ENCODE measurements at places on chromosomes 13 and 19. TPM values are rescaled to one million over a fixed set of nuclear protein-coding genes. Genes with fewer than 3 reads are reported as not detected.

GRCh38 chr13:66469745-66470144 is 760.4 kb downstream of the PCDH9 start:
- no peak for DNase-seq

DNA sequence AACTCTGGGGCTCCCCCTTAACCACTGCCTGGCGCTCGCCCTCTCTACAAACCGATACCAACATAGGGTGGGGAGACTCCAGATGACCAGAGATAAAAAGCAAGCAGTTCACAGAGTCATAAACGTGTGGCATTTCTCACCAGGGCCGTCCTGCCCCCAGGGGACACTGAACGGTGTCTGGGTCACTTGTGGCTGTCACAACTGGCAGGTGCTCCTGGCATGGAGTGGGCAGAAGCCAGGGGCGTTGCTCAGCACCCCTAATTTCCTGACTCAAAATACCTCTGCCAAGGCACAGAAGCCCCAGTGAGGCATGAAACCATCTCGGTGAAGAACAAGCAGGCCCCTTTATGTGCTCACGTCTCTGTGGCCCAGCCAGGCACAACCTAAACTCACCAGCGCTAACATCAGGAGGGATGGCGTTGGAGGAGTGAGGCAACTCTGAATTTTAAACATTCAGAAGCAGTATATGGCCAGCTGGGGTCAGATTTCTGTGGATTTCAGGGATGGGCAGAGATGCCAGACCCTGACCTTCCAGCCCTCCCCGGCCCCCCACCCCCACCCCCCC is 1.8 kb downstream of the PIP5K1C start:
- no peak for DNase-seq

DNA sequence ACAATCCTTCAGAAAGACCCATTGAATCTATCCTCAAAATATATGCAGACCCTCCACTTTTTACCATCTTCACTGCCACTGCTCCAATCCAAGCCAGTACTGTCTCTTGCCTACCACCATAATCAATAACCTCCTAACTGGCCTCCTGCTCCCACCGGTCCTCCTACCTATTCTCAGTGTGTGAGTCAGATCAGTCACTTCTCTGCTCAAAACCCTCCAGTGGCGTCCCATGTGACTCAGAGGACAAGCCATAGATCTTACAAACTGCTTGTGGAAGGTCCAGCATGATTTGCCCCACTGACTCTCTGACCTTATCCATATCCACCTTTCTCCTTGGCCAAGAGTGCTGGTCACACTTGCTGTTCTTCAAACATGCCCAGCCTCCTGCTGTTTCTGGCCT is 23.4 kb upstream of the MBNL2 start:
- DNase-seq, result no peak

Gene IL12RB1
- total RNA-seq, result not detected

DNA sequence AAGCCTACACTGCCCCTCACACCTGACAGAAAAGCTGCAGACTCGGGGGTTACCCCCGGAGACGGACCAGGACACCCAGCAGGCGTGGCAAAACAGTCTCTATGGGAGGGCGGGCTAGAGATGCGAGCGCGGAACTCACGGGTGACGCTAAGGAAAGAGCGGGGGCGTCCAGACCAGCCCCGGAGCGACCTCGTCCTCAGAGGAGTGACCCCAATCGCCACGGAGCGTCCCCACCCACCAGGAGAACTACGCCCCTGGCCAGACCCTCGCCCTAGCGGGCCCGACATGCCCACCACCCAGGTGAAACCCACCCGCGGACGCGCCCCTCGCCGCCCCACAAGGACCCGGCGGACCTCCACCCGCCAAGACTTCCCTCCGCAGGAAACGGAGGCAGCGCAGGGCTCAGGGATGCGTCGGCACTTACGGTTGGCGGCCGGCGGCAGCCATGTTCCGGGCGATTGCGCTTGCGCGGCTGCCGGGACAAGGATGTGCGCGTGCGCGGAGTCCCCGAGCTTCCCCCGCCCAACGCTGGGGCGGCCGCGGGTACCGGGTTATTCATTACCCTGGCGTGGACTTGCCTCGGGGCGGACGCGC is at the start of gene ZNF329:
Gene ZNF329, minus strand, starts transcription at position 462 of the 594 bp plus-strand sequence. CDS start 21,286 bp downstream, outside the sequence.
- DNase-seq, result peak; percentile 84

All from MG63 (cell line).